ENCODE measurements at places on chromosomes 6 and 20.

DNA sequence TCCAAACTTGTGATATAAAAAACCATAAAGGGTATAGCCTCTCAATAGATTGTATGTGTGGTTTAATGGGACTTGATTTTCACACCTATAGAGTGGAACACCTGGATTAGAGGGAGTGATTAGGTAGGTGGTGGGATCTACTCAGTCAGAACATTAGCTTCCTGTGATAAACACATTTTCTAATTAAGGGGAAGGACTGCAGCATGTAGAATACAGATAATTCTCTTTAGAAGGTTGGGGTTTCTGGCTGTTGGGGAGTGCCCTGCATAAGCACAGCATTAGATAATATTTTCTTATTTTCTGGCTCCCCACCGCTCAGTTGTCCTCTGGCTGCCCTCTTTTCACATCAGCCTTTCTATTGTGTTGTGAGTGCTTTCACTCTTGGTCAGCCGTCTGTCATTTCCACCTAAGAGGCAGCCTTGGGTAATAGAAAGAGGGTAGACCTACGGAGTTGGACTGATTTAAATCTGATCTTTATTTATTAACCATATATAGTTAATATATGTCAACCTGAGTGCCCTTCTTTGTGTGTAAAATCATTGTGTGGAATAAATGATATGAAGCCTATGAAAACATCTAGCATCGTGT, 8.0 kb downstream of the CSE1L start:
- DNase-seq, result no peak

DNA sequence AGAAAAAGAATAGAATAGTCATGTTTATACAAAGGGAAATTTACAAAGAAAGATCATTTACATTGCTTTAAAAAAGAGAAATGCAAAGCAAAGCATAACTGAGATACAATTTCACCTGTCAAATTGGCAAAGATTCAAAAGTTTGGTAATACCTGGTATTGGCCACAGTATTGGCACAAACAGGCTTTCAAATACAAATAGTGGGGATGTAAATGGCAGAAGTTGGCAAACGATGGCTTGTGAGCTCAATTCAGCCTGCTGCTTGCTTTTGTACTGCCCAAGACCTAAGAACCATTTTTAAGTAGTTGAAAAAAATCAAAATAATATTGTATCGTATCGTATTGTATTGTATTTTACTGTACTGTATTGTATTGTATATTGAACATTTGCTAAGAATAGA, 194.5 kb upstream of the JAG1 start:
- no peak for DNase-seq

DNA sequence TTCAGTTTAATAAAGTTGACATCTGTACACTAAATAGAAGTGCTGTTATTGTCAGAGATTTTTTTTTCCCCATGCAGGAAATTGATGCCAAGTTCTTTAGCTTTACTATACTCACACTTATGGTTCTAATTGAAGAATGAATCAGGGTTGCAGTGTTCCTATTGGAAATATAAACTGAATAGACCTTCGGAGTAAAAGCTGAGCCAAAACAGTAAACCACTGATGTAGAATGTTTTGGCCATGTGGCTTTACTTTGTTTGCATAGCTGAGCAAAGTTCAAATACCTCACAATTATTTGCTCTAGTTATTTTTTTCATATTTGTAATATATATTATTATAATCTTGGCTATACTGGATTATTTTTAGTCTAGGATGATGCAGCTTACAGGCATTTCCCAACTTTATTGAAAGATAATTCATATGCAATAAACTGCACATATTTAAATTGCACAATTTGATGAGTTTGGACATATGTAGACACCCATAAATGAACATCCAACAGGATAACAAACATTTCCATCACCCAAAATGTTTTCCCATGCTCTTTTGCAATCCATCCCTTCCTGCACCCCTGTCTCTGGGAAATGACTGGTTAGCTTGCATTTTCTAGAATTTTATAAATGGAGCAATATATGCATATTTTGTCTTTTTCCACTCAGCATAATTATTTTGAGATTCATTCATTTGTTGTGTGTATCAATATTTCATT, 105.8 kb upstream of the NOX3 start:
- DNase-seq, result no peak

- DNase-seq, result no peak
These were observed 40.1 kb upstream of the RNF144B start for GRCh38 chr6:18347021-18347577.

DNA sequence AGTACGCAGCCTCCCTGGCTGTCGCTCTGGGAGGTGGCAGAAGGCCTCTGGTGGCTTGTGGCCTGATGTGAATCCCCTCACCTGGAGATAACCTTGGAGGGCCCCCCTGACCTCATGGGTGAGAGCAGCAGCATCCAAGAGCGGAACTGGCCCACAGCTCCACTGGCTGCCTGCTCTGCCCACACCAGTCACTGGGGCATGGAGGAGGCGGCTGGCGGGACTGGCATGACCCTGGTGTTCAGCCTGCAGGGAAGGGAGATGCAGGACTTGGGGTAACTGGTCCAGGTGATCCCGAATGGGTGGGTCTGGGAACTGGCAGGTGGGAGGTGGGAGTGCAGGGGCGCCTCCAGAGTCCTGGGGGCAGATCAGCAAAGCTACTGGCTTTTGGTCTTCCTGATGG, 10.6 kb upstream of the DSN1 start:
- DNase-seq, result no peak

DNA sequence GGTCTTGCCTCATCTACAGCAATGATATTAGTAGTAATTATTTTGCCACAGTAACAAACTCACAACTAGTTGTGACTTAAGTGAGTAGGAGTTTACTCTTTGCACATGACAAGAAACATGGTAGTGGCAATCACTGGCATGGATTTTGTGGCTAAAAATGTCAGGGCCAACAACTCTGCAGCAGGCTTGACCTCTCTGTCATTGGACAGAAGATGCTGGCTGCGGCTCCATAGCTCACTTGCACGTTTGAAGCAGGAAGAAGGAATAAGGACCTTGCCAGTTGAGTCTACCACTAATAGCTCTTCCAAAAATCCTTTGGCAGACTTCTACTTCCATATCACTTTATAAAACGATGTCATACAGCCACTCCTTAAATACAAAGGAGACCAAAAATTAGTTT, 117.3 kb downstream of the ADGRG6 start:
- no peak for DNase-seq

DNA sequence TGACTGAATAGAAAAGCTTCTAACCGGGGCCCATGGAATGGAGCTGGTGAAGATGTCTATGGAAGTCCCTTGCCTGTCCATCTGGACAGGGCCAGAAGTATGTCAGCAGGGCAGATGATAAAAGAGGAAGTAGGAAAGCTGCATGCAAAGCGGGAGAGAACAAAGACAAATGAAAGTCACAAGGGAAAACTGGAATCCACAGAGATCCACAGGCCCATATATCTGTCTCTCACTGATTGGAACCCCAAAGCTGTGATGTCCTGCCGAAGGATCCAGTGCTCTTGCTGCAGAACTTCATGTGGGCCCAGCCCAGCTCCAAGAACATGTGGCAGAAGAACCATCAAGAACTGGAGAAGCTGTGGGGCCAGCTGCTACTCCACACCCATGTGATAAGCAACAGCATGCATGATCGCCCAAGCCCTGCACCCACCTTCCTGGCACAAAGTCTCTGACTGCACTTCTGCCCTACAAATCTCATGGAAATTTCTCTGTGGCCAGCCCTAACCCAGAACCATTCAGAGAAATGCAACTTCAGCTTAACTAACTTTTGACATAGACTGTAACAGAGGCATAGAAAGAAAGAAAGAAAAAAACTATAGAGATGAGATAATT, 716.0 kb downstream of the KIF16B start:
- DNase-seq, result no peak

DNA sequence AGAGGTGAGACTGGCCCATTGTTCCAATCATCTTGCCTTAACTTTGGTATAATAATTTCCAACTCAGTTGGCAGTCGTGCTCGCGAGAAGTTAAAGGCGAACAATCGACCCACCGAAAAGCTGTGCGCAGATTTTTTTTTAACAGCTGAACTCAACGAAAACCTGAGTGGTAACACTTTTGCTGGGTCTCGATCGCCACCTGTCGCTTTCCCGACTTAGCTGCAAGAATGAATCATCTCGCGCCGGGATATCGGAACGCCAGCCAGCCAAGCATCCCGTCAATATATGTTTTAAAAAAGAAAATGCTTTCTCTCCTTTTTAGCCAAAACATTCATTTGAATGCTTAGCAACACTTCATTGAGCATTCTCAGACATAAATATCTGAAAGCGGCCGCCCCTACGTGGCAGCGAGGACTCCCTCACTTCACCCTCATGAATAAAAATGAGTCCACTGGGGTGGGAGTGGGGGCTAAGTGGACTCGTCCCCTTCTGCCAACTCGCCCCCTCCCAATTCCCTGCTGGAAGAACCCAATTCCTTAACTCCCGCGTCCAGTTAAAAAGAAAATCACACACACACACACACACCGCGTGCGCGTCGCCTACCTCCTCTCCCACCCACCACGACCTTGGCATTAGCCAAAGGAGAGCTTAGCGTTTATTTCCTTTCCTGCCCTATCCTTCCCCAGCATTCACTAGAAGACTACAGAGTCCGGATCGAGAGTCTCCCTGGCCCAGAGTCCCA, 1.5 kb downstream of the COL12A1 start:
- DNase-seq, result peak; percentile 86

DNA sequence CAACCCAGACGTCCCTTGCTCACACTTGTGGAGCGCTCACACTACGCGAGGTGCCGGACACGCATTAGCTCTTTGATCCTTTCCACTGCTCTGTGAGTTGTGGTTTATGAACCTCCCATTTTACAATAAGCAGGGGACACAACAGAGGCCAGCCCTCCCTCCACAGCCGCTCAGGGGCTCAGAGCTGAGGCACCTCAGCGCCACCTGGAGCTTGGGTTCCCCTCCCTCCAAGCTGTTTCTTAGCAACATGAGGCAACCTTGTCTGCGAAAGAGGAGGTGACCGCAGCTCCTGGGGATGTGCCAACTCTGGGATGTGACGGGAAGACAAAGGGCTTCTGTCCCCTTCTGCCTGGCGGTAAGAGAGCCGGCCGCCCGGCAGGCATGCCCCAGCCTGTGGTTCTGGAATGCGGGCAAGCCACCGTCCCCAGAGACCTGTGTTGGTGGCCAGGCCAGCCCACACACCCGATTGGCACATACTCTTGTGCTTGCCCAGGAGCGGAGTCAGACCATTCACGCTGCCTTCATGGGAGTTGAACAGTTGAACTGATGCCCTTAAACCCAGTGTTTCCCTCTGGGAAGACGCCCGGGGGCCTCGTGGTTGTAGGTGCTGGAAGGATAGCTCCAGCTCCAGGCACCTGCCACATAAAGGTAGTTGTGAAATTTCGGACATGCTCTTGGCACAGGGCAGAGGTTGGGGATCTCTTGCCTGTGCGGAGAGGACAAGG, 44.5 kb downstream of the RBM38 start:
- DNase-seq, result peak; percentile 88

GRCh38 chr6:6407071-6407741, 86.7 kb upstream of the F13A1 start:
- no peak for DNase-seq

- no peak for DNase-seq
These were observed 119.6 kb downstream of the PXDC1 start for GRCh38 chr6:3631877-3632276.

- no peak for DNase-seq
These were observed 5.7 kb downstream of the LAMP5 start for GRCh38 chr20:9520086-9520485.

DNA sequence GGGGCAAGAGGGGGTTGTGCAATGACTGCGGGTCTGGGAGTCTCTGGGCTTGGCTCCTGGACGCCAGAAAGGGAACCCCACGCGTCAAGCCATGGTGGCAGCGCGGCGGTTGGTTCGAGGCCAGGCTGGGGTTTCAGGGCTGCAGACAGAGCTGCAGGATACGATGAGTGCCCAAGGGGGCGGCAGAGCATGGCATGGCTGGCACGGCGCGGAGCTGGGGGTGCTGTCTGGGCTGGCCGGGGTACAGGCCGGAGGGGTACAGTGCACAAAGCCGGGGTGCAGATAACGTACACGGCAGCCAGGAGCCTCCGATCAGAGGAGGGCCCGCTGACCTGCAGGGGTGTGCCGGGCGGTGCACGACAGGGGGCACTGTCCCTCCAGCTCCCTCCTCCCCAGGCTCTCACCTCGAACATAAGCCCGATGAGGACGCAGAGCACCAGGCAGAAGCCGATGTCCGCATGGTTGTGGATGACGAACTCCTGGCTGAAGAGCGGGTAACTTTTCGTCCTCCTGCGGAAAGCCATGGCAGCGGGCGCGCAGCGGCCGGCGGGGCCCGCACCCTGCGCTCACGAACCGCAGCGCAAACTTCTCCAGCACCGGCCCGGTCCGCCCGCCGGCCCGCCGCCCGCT, 353 bp downstream of the TRAM2 start:
- peak; percentile 65 for DNase-seq

- DNase-seq, result no peak
These were observed 152.3 kb downstream of the ZFAND3 start for GRCh38 chr6:37971711-37972390.

GRCh38 chr6:56278171-56278591, 30.8 kb upstream of the COL21A1 start:
- DNase-seq, result no peak

GRCh38 chr6:81774542-81774941, 22.1 kb upstream of the TENT5A start:
- no peak for DNase-seq

GRCh38 chr20:21361266-21361665, 36.1 kb downstream of the NKX2-4 start:
- DNase-seq, result no peak

GRCh38 chr6:165950316-165950715, 217.3 kb downstream of the TBXT start:
- no peak for DNase-seq

GRCh38 chr6:122749451-122750050, 30.0 kb upstream of the FABP7 start:
- DNase-seq, result no peak

DNA sequence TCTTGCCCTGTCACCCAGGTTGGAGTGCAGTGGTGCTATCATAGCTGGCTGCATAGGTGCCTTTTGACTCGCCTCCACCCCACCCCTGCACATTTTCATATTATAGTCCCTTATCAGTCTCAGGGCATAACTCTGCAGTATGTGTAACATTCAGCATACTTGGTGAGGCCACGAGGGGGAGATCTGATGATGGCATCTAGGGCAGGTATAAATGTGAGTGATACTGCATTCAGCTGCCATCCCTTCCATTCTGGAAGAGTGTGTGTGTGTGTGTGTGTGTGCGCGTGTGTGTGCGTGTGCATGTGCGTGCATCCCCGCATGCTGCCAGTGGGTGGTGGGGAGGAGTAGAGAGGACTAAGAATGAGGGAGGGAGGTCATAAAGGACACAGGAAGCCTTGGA, 81.4 kb downstream of the JARID2 start:
- peak; percentile 10 for DNase-seq

DNA sequence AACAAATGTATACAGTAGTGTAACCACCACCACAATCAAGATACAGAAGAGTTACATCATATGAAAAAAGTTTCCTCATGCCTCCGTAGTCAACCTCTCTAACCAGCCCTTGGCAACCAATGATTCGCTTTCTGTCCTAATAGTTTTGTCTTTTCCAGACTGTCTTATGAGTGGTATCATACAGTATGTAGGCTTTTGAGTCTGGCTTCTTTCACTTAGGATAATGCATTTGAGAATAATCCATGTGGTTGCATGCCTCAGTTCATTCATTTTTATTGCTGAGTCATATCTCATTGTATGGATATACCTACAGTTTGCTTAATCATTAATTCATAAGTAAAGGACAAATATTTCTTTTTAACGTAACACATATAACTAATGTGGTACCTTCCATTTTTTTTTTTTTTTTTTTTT, 86.4 kb upstream of the RIPOR2 start:
- no peak for DNase-seq

- DNase-seq, result peak; percentile 82
These were observed 42.7 kb upstream of the HINT3 start for GRCh38 chr6:125913864-125914351.
